ENCODE measurements at places on chromosomes 2 and 18.

DNA sequence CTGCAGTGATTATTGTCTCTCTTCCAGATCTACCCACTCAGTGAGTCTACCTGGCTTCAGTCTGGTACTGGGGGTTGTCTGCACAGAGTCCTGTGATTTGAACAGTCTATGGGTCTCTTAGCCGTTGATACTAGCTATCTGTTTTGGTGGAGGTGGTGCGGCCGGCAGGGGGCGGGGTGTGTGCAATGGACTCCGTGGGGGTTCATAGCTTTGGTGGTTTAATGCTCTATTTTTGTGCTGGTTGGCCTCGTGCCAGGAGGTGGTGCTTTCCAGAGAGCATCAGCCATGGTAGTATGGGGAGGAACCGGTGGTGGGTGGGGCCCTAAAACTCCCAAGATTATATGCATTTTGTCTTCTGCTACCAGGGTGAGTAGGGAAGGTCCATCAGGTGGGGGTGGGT lies 1120.1 kb upstream of the FAM98A start:
- DNase-seq: no peak

GRCh38 chr18:50284255-50284885 lies 3.0 kb upstream of the MBD1 start:
- no peak for DNase-seq

- no peak for DNase-seq
These were observed 81.2 kb downstream of the GATA6 start for GRCh38 chr18:22250591-22250996.

- no peak for DNase-seq
These were observed 1.2 kb downstream of the BCL11A start for GRCh38 chr2:60552078-60552850.

- no peak for DNase-seq
These were observed 243.0 kb downstream of the HDAC4 start for GRCh38 chr2:239157771-239158170.

DNA sequence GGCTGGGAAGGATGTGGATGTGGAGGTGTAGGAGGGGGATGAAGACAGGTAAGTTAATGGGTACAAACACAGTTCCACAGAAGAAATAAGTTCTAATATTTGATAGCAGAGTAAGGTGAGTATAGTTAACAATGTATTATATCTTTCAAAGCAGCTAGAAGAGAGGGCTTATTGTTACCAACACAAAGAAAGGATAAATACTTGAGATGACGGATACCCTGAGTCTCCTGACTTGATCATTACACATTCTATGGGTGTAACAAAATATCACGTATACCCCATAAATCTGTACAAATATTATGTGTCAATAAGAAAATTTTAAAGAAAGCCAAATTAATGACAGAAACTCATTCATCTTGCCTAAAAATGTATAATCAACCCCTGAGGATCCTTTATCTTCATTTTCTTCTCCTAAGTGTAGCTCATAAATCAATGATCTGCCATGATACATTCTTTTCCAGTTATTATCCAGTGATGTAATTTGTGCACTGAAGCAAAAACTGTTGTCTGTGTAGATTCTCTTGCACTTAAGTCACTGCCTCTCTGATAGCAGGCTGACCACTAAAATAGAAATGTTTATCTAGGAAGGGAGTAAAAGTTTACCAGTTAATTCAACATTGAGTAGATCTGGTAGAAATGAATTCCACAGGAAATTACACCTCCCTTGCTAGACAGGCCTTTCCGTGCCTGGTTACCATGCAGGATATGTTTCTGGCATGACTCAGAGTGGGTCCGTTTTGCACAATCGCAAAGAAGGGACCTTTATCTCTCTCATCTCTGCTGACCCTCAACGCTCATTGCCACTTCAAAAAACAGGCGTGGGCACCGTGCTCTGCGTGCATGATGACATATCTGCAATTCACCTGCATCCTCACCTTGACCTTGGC lies 249.7 kb upstream of the NCKAP5 start:
- DNase-seq: no peak

DNA sequence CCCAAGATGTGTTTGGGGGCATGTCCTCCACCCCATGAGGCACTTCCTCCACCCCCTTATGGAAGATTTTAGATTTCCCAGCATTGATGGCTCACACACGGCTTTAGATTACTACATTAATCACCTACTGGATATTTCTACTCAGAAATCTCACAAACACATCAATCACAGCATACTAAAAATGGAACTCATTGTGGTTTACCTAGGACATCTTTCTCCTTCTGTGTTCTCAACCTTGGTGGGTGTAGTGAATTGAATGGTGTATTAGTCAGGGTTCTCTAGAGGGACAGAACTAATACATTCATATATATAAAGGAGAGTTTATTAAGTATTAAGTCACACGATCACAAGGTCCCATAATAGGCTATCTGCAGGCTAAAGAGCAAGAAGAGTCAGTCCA lies 82.1 kb upstream of the CYRIA start:
- no peak for DNase-seq

DNA sequence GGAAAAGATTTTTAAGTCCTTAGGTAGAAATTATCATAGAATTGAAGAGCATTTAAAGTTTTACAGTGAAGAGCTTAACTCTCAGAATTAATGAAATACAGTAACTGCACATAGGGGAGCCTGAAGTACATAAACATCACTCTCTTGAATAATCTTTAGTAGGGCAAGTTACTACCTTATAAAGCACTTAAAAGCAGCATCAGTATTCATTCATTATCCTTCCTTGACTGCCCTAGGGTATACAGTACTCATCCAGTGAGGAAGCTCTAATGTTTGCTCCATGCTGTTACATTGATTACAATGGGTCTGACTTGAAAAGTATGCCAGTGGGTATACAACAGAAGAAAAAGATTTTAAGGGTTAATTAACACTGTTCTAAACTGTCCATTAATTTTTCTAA lies 66.5 kb downstream of the ATF2 start:
- no peak for DNase-seq

DNA sequence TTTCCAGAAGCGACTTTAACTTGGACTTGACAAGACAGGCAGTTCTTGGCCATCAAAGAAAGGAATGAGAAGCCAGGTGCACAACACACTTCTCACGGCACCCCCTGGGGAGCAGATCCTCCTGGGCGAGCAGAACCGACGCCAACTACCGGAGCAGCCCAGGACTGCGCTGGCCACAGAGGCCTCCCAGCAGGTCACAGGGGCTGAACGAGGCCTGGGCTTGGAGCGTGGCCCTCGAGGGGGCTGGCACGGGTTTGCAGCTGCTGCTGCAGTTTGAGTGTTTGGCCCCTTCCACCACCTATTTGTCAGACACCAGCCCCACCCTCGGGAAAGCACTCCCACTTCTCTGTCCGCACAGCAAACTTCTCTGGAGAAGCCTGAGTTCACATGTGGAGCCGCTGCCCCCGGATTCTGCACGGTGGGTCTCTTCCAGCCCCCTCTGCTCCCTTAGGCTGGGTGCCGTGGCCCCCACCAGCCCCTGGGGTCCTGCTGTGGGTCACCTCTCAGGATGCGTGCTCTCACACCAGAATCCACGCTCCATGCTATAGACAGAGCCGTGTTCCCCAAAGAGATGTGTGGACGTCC lies 306.7 kb upstream of the SALL3 start:
- DNase-seq: no peak

- no peak for DNase-seq
These were observed 87.9 kb upstream of the KCNH7 start for GRCh38 chr2:162926501-162926900.

DNA sequence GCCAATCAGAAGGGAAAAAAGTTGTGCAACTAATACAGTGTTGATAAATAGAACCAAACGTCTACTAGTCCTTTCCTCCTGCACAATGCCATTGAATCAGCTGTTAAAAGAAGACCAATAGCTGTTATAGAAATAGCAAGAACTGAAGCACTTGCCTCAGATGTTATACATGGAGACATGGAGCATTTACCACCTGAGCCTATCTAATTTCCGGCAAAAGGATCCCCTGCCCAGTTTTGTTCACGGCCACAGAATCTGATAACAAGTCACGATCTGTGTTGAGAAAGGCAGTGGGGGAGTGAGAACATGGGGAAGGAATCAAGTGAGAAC lies 285.4 kb downstream of the ZEB2 start:
- DNase-seq: no peak

GRCh38 chr2:235746257-235746934 lies 252.6 kb downstream of the AGAP1 start:
- peak; percentile 62 for DNase-seq

GRCh38 chr2:40470822-40471813 lies 19.2 kb upstream of the SLC8A1 start:
- DNase-seq: no peak

- DNase-seq: no peak
These were observed 209.5 kb downstream of the VAPA start for GRCh38 chr18:10122988-10123950.
